ENCODE measurements at places on chromosomes 16 and 17.
A peak's percentile ranks its signal among the peaks of the same experiment; 100 is the strongest.

- DNase-seq, result no peak
These were observed 76.5 kb downstream of the TIMM22 start for GRCh38 chr17:1073241-1073962.

- DNase-seq, result no peak
These were observed 2.9 kb downstream of the SRL start for GRCh38 chr16:4239020-4239419.

GRCh38 chr17:63514974-63515373 is 8.2 kb upstream of the KCNH6 start:
- no peak for DNase-seq

DNA sequence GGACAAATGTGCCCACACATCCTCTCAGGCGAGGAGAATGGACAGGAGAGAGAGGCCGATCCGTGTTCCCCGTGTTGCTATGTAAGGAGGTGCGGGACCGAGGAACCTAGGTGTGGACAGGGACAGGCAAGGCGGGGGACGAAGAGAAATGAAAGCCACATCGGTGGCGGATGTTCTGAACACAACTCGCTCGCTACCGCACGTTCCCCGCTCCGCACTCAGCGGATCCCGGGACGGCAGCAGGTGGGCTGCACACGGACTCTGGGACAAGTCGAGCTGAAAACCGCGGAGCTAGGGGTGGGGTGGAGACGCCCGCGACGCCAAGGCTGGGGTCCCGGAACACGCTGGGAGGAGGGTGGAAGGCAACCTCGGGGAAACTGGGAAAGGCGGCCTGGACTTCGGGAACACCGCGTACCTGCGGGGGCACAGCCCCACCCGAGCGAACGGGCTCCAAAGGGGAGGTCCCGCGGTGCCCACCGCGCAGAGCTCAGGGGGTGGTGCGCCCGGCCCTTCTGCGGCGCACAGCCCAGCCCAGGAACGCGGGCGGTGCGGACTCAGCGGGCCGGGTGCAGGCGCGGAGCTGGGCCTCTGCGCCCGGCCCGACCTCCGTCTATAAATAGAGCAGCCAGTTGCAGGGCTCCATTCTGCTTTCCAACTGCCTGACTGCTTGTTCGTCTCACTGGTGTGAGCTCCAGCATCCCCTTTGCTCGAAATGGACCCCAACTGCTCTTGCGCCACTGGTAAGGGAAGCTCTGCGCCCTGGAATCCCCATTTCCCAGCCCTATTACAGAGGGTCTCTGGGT is at the start of gene MT1E:
MT1E (plus strand) TSS at position 642 of the 803 bp plus-strand sequence; CDS start at position 713, 71 bp downstream.
- peak; percentile 50 for DNase-seq

- DNase-seq, result no peak
These were observed 2.9 kb upstream of the P4HB start for GRCh38 chr17:81863123-81863675.

All from stimulated activated naive CD8-positive, alpha-beta T cell treated with anti-CD3 and anti-CD28 coated beads, Interleukin-15, Interleukin-2, amounts not matched to agents 100 U/mL and 50 U/mL, for 24 hours (primary cell).